ENCODE measurements at places on chromosomes 7 and 10.

DNA sequence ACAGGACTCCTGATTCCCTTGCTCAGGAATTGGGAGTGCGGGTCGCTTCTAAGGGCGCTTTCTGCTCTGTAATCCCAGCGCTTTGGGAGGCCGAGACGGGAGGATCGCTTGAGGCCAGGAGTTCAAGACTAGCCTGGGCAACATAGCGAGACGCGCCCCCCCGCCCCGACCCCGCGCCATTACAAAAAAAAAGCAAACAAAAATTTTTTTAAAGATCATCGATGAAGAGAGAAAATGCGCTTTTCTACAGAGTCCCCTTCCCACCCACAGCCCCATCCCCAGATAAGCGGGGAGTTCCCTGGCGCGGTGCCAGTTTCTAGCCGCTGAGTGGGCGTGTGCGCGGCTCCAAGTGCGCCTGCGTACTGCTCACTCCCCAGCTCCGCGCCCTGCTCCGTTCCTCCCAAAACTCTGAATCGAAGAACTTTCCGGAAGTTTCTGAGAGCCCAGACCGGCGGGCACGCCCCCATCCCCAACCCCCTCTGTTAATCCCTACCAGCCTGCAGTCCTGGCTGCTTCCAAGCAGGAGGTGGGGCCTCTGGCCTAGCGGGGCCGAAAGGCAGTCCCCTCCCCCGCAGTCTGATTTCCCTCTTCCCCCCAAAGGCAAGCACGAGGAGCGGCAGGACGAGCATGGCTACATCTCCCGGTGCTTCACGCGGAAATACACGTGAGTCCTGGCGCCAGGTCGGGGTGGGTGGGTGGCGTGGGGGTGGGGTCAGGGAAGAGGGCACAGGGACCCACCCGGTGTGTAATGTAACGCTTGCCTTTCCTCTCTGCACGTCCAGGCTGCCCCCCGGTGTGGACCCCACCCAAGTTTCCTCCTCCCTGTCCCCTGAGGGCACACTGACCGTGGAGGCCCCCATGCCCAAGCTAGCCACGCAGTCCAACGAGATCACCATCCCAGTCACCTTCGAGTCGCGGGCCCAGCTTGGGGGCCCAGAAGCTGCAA lies 1.0 kb downstream of the HSPB1 start:
- peak; percentile 61 for DNase-seq

DNA sequence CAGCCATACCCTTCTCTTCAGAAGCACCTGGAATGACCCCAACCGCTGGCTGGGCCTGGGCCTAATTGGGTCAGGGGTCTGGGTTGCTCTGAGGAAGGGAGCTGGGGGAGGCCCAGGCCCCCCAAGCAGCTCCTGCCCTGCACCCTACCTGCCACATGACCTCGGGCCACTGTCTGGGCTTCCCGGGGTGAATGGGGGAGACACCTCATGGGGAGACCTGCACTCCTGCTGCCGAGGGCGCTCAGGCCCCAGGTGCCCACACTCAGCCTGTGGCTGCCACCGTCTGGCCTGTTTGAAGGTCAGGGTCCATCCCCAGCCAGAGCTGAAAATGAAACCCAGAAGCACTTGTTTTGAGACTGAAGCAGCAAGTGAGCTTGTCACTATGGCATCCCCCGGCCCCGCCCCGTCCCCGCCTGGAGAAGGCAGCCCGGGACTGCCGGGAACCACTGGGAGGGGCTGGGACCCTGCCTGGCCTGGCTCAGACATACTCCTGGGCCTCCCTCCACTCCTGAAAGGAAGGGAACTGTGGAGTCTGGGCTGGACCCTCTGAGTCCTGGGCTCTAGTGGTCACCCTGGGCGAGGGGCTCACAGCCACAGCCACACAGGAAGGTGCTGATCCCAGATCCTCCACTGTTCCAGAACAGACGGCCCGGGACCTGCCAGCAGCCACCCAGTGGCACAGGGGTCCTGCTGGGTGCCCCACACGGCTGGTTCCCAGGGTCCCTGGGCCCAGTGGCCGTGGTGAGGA lies 7.4 kb upstream of the MICALL2 start:
- DNase-seq, result no peak

DNA sequence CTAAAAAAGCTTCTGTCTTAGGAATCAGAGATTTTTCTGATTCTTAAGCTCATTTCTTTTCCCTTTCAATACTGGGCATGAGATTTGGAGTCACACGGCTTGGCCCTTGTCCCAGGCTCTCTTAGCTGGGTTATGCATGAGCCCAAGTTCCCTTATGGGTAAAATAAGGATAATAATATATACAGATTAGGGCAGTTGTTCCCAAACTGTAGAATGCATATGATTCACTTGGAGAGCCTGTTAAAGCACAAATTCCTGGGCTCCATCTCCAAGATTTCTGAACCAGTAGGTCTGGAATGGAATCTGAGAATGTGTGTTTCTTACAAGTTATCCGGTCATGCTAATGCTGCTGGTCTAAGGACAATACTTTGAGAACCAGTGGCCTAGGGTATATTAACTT lies 154.0 kb downstream of the REEP3 start:
- no peak for DNase-seq

- DNase-seq, result no peak
These were observed 93.2 kb upstream of the KIF5B start for GRCh38 chr10:32149252-32149955.
